ENCODE measurements at places on chromosomes 12 and 14.

- no peak for DNase-seq
Measured at GRCh38 chr12:88763536-88764100, 183.3 kb upstream of the KITLG start.

- no peak for DNase-seq
Measured at GRCh38 chr12:111224186-111225066, 144.5 kb downstream of the PHETA1 start.

DNA sequence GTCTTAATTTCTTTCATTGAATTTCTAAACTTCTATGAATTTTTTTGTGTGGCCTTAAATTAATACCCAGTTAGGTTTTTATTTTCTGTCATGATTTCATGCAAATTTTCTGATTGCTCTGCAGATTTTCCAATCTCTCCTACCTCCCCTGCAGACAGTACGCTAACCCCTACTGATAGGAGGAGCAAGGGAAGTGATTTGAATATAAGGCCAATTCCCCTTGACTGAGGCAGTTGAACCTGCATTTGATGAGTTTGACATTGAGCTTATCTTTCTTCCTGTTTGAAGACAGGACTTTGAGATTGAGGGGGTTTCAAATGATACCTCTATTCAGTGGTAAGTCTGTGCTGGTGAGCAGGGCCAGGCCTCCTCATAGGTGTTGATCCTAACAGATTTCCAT lies 74.6 kb downstream of the SNAPC1 start:
- no peak for DNase-seq

DNA sequence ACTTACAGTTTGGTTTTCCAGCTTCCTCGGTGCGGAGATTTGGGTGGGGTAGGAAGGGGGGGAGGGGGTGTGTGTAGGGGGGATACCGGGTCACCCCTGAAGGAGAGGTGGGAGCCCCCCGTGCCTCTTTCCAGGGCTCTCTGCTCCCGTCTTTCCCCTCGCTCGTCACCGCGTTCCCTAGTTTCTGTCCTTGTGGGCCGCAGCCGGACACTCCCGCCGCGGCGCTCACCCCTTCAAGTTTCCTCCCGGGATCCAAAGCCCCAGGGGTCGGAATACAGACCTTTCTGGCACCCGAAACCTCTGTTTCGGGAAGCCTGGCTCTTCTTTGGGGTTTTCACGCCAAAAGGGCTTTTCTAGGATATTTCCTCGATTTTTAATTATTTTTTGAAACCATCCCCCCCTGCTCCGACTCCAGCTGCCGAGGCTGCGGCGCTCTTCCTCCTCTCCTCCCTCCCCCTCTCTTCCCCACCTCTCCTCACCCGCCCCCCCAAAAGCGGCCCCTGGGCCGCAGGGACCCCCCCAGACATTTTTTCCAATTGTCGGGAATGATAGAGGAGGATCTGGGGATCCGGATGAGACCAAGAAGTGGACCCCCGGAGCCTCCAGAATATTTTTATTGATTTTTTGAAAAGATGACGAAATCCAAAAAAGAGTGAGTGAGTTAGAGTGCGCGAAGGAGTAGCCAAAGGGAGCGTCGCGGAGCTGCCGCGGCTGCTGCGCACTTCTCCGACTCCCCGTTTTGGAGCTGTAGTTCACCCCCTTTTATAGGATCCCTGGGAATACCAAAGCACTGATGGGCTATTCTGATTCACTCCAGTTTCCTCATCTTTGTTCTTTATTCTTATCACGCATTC lies 1.7 kb downstream of the CCND2 start:
- no peak for DNase-seq

- no peak for DNase-seq
Measured at GRCh38 chr14:53192052-53192760, 39.1 kb upstream of the DDHD1 start.

DNA sequence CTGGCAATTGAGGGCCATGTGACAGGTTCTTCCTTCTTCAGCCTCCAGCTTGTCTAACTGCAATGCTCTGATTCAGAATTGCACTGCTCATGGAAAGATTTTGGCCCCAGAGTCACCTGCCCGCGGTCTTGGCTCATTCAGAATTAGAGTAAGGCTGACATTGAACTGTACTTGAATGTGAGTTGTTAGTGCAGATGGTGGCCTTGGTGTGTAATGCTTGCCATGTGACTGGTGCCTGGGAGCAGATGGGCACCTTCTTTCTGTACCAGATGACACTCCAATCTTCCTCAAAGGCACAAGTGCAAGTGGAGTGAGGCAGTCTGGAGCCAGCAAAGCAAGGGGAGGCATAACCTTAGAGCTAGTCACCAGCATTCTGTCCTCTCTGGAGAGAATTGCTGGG lies 36.5 kb upstream of the ANO4 start:
- no peak for DNase-seq

DNA sequence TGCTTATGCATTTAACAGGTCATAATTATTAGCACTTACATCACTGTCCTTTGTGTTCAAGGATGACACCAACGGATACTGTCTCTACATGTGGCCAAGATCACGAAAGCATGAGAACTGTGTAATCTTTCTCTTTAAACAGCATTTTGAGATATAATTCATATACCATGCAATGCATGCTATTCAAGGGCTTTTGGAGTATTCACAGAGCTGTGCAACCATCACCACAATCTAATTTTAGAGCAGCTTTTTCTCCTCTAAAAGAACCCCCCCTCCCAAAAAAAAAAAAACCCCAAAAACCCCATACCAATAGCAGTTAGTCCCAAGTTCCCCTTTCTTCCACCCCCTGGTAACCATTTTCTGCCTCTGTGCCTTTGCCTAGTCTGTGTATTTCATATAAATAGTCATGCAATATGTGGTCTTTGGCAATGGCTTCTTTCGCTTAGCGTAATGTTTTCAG lies 60.6 kb downstream of the SPRING1 start:
- no peak for DNase-seq

- no peak for DNase-seq
Measured at GRCh38 chr14:91063119-91063518, 2.7 kb upstream of the RPS6KA5 start.

DNA sequence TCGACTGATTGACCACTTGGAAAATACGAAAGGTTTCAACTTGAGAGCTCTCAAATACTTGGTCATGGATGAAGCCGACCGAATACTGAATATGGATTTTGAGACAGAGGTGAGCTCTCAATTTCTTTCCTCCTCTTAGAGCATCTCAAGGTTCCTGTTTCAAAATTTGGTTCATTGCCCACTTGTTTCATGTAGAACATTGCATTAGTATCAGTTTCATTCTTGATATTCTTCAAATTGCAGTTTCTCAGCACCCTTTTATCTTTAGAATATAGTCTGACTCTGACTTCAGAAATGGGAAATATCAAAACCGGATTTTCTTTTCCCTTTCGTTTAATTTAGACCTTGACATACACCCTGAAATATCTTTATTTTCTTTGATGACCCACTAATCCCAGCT lies 8.8 kb downstream of the DDX47 start:
- no peak for DNase-seq

- no peak for DNase-seq
Measured at GRCh38 chr12:99769396-99769980, 121.9 kb downstream of the GARIN6 start.

DNA sequence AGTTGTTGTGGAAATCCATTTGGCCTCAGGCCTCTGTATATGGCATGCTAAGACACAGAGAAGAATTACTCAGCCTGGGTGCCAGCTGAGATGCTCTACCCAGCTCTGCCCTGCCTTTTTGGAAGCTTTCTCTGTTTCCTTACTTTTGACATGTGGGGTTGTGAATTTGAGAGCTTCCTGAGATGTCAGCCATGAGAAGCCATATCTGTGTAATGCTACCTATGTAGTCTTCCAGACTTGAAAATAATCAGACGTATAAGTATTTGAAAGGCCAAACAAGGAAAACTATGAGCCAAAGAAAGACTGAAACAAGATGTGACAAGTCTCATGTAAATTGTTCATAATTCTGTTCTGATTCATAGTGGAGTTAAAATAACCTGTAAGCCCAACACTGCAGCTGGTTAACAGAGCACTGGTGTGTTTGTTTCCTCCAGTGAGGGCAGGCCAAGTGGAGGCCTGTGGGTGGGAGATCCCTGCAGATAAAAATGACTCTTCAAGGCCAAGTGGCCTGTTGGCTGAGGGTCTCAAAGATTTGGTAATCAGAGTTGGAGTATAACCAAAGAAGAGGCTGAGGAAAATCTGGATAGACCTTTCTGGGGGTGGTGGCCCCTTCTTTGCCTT lies 94.0 kb downstream of the TMX1 start:
- no peak for DNase-seq

GRCh38 chr14:30521899-30522736 lies 36.8 kb upstream of the G2E3 start:
- no peak for DNase-seq

- no peak for DNase-seq
Measured at GRCh38 chr14:22429546-22430294, 159.3 kb downstream of the DAD1 start.

DNA sequence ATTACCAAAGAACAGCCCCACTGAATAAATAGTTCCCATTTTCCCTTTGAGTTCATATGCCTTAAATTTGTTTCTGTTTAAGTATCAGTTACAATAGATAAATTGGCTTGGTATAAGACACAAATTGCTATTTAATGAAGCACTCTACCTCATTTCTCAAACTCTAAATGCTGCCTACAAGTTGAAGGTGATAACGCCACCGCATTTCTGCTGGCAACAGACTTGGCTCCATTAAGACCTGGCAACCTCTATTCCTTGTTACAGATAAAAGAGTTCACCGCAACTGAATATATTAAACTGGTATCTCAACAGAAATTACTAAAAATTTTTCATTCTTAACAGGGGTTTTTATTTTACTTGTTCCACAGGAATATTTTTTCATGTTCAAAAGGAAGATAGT lies 35.6 kb downstream of the GXYLT1 start:
- DNase-seq = no peak

DNA sequence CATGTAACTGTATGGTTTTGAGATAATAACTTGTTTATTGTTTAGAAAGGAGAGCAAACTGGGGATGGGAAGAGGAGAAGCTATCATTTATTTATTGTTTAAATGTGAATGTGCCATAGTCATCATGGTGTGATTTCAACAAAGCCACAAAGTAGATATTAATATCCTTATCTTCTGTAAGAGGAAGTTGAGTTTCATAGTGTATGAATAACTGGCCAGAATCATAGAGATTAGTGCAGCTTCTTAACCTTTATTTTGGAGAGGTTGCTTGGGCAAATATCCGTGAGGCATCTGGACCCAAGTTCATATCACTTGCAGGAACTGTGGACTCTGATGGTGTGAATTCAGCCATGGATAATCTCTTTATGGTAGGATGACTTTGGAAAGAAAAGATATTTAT lies 26.8 kb upstream of the LYZ start:
- DNase-seq = no peak

- DNase-seq = no peak
Measured at GRCh38 chr14:65864549-65864948, 452.0 kb downstream of the FUT8 start.

DNA sequence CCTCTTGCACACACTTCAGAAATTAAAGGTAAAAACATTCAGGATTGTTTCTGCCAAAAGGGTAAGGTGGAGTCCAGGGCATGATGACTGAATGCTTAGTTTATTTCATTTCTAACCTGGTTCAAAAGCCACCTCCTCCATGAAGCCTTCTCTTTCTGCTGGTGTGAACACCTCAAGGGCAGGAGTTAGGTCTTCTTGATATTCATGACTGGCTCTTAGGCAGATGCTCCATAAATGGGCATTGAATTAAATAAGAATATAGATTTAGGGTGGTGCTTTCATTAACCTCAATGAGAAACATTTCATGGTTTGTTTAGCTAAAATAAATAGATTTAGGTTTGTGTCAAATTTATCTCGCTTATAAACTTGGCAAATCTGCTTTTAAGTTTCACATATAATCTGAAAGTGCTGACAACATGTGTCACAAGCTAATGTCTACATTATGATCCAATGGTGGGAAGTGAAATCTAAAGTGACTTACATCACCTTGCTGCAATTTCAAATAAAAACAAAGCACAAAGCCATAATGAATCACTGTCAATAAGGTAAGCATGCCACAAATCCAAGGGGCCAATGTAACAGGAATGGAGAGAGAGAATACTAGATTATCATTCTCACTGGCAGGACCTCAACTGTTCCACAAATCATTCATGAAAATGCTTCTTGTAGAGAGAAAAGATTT lies 72.7 kb upstream of the GRIP1 start:
- no peak for DNase-seq

- DNase-seq = no peak
Measured at GRCh38 chr12:49962861-49963765, 1.4 kb downstream of the AQP5 start.

DNA sequence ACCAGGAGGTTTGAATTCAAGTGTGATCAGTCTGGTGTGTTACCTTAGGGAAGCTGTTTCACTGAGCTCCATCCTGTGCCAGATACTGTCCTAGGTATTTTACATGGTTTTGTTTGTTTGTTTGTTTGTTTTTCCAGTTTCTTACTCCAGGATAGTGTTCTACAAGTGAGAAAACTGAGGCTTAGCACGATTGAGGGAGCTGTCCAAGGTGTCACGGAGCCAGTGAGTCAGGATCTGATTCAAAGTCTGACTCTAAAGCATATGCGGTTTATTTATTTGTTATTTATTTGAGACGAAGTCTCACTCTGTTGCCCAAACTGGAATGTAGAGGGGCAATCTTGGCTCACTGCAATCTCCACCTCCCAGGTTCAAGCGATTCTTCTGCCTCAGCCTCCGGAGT lies 79.7 kb upstream of the GNG2 start:
- DNase-seq = no peak

DNA sequence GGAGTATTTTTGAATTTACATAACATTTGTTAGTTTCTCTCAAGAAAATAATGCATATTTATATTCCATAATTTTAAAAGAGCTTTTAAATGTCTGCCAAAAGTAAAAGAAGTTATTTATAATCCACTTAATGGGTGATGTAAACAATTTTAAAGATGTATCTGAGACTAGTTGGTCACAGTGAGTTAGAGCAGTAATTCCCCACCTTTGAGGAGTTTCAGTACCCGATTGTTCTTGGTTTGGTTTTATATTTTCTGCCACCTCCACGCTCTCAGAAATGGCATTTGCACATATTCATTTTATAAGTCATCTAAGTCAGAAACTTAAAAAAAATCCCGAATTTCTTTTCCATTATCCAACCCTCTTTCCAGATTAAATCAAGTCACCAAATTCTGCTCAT lies 153.2 kb downstream of the SLC35F4 start:
- no peak for DNase-seq

DNA sequence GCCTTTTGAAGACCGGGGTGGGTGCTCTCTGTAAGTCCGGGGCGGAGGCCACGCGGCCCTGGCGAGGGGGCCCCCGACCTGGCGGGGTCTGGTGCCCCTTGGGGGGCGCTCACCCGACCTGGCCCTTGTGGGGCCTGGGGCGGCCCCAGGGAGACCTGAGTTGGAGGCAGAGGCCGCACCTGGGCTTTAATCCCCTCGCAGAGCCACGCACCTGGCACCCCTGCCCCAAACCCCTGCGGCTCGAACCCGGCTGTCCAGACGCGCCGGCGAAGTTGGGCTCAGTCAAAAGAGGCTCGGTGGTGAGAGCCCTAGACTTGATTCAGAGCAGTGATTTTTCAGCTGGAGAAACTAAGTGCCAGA lies 267 bp downstream of the CFAP251 start:
- no peak for DNase-seq

GRCh38 chr14:104345621-104346462 lies 207.5 kb downstream of the KIF26A start:
- no peak for DNase-seq

Data from omental fat pad (tissue), 4 donors.